ENCODE measurements at places on chromosomes 5 and 9.

GRCh38 chr5:155475318-155475717 lies 461.8 kb downstream of the KIF4B start:
- DNase-seq, result no peak

DNA sequence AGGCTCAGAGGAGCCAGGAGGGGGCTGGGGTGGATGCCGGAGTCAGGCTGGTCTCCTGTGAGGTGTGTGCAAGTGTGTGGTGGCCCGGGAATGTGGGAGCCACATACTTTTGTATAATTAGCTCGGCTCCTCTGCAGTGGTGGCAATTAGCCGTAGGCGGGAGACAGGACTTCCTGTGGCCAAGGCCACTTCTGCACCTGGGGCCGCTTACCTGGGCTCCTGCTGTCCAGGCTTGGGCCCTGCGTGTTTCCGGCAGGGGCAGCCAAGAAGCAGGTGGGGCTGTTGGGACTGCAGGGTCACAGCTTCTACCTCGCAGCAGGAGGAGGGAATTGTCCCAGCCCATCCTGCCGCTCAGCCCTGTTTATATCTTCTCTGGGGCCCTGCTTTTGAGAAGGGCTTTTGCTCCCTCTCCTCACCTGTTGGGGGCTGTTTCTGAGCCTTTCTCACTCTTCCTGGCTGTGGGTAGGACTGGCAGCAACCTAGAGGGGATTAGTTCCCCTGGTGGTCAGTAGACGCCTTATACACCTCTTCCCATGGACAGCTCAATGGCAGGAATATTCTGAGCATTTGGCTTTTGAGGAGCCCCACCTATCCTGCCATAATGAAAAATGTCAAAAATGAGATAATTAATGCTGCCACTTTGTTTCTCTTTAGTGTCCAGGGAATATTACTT lies 145.4 kb upstream of the PITX1 start:
- no peak for DNase-seq

- DNase-seq, result no peak
Observed at GRCh38 chr9:5784526-5785315, 48.2 kb downstream of the ERMP1 start.

DNA sequence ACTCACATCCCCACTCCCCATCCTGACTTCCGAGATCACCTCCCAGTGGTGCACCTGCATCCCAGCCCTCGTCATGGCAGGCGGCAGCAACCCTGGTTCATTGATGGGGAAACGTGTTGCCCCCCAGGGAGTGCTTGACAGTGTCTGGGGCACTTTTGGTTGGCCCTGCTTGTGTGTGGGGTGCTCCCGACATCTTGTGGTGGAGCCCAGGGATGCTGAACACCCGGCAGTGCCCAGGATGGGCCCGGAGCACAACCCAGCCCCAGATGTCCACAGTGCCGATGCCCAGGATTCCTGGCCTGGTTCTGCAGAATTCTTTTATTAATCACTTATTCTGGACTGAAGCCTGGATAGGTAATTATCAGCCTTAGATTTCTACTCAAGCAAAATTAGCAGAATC lies 3.7 kb downstream of the MRPL36 start:
- DNase-seq, result no peak

GRCh38 chr5:64180661-64181343 lies 15.2 kb downstream of the RNF180 start:
- no peak for DNase-seq

DNA sequence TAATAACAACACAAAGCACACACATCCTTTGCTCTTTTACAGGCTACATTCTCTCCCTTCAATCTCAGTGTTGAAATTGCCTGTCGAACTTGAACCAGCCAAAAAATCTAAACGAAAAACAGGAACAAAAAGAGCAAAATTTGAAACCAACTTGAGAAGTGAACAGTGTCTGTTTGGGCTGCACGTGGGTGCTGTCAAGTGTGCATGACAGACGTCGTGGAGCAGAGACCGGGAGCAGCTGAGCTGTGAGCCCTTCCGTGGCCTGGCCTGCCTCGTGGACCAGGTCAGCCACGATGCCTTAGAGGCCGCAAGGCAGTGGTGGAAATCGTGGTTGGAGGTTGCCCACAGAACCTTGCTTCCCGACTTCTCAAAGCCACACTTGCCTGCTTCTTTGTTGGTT lies 34.8 kb upstream of the DENND1A start:
- no peak for DNase-seq
